Fibroblast of upper back skin (primary cell): ENCODE measurements at places on chromosomes 2 and 18.
A peak's percentile ranks its signal among the peaks of the same experiment; 100 is the strongest.

- DNase-seq, result peak; percentile 57
These were observed 3.2 kb downstream of the MTHFD2 start for GRCh38 chr2:74201596-74201995.

DNA sequence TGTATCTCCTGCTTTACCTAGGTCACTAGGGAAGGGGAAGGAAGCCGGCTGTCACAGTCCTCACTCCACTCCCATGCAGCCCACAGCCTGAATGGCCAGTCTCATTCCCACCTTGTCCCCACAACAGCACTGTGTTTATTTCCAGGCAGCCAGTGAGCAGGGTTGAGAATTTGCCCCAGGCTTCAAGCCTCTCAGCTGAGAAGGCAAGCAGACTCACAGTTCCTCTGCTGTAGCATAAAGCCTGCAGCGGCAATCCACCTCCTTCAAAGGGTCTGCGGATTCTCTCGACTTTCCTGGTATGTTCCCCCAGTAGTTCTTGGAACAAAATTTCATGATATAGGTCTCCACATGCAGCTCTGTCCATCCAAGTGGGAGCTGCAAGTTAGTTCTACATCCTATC is 262.9 kb upstream of the GULP1 start:
- DNase-seq, result no peak

GRCh38 chr2:127153691-127154158 is 46.8 kb upstream of the BIN1 start:
- peak; percentile 87 for DNase-seq

- DNase-seq, result no peak
These were observed 3.7 kb upstream of the EVX2 start for GRCh38 chr2:176087330-176088047.

- DNase-seq, result no peak
These were observed 406.9 kb downstream of the LNPK start for GRCh38 chr2:175595139-175595538.

- DNase-seq, result no peak
These were observed 4.1 kb downstream of the ESPNL start for GRCh38 chr2:238104226-238104690.

DNA sequence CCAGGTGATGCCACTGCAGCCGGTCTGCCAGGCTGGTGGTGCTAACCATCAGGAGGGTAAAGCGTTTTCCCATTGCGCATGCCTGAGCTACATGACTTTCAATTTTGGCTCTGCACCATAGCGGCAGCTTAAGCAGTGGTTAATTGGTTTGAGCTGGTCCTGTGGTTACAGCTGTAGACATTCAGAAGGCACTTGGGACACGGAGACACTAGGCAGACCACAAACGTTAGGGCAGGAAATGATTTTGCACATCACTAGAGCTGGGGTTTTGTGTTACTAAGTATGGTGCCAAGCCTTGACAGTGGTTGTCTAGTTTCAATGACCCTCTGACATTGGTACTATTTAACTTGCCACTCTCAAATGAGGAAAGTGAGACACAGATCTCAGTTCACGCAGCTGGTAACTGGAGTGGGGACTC is 28.9 kb upstream of the CNOT11 start:
- peak; percentile 31 for DNase-seq

GRCh38 chr2:127694986-127695385 is 6.3 kb upstream of the SFT2D3 start:
- DNase-seq, result no peak

DNA sequence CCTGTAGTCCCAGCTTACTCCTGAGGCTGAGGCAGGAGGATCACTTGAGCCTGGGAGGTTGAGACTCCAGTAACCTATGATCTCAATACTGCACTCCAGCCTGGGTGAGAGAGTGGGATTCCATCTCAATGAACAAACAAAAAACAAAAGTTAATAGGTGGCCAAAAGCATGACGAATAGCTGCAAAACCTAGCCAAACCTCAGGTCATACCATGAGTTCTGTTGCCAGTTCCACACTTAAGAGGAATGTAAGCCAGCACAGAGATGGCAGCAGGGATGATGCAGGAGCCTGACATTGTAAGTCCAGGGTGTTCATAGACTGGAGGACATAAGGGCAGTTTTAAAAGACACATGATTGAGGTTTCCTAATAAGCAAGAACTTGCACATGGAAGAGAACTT is 55.3 kb upstream of the RMDN2 start:
- DNase-seq, result peak; percentile 55

- DNase-seq, result no peak
These were observed 214.6 kb upstream of the DTNA start for GRCh38 chr18:34495506-34495905.

DNA sequence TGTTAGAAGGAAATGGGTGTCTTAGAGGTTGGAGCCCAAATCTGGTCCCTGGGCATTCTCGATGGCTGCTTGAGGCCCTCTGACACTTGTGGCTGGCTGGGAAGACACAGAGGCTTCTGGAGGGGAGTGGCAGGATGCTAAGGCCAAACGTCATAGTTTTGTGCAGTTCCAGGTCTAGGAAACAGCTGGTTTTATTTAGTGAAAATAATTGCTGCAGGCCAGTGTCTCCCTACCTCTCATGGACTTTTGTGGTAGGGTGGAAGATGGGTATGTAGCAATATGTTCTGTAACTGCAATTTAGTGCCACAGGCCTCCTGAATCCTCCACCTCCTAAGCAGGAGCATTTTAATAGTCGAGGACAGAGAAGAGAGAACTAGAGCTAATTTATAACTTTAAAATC is 32.2 kb upstream of the SPRED2 start:
- peak; percentile 58 for DNase-seq

- no peak for DNase-seq
These were observed 166.0 kb upstream of the FAM98A start for GRCh38 chr2:33765122-33765521.

- peak; percentile 46 for DNase-seq
These were observed 195.1 kb downstream of the KCNE4 start for GRCh38 chr2:223247136-223247535.

DNA sequence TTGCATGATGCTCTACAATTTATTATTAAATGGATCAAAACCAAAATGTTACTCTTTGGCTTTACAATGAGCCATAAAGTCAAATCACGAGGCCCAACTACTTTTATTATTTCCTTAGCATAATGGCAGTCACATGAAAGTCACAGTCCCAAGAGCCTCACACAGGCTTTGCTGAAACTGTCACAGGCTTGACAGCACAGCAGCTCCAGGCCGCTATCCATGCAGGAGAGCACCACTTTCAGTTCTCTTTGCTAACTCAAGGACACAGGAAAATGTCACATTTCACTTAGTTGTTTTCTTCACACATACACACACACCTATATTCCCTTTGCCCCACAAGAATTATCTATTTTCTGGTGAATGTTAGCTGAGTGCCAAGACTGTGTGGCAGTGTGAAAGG is 11.1 kb upstream of the MSGN1 start:
- DNase-seq, result no peak

- peak; percentile 1 for DNase-seq
These were observed 1144.7 kb downstream of the CNTNAP5 start for GRCh38 chr2:125169764-125170146.

GRCh38 chr2:124046332-124046731 is 21.2 kb downstream of the CNTNAP5 start:
- DNase-seq, result no peak

- no peak for DNase-seq
These were observed 170.5 kb downstream of the NDUFA10 start for GRCh38 chr2:239854596-239854995.

DNA sequence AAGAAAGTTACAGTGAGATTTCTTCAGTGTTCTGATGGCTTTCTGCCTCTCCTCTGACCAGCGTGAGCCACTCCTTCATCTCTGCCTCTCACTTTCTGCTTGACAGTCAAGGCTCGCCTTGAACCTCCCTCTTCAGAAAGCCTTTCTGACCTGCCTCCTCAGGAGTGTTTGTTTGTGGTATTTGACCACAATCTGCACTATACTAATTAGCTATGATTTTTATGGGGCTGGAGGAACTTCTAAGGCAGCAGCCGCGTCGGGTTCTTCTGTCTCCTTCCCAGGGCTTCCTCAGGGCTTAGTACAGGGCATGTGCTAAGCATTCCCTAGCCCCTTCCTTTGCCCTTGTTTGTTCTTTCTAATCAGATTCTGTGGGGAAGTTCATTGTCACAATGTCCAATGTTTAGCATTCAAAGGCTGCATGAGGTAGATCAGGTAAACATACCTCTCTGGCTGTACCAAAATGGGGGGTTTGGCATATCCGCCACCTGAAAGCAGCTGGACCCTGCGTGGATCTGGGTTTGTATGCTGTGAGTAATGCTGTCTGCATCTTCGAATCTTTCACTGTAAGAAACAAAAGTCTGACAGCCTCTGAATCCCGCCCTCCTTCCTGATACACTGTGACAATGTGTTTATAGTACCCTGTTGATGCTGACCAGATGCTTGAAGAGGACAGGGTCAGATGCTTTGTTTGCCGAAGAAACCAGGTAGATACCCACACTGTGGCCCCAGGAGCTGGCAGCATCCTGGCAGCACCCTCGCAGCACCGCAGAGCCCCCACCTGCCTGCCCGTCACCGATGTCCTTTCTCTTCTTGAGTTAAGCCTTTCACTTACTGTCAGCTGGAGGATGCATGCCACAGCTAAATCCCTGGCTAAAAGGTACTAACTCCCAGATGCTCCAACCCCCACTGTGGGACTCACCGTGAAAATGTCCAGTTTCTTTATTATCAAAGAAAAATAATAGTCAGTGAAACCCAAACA is 260.8 kb upstream of the HDAC4 start:
- no peak for DNase-seq

- no peak for DNase-seq
These were observed 20.3 kb downstream of the LONRF2 start for GRCh38 chr2:100301881-100302584.
